ENCODE measurements at places on chromosomes 13 and 19.

GRCh38 chr13:34035178-34035577 lies 217.2 kb downstream of the RFC3 start:
- DNase-seq, result no peak

DNA sequence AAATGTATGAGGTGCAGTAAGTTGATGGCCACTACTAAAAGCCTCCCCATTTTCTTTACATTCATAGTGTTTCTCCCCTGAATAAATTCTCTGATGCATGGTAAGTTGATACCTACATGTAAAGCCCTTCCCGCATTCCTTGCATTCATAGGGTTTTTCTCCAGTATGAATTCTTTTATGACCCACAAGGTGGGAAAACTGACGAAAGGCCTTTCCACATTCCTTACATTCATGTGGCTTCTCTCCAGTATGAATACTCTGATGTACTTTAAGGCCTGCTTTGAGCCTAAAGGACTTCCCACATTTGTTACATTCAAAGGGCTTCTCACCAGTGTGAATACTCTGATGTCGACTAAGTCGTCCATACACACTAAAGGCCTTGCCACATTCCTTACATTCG lies 20.5 kb downstream of the ZNF607 start:
- DNase-seq, result no peak

DNA sequence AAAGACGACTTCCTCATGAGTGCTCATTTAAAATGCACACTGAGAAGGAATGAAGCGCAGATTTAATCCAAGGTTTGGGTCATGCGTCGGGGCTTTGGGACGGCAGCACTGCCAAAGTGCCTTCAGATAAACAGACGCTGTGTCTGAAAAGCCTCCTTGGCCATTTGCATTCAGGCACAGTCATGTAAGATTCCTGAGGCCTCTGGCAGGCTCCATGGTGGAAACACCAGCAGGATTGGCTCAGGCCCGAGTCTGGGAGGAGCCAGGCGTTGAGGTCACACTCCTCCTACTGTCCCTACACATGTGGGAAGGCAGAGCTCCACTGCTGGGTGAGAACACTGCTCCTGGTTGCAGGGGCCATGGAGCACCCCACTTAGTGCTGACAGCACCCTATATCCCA lies 113.3 kb upstream of the KL start:
- DNase-seq, result no peak

GRCh38 chr19:5850743-5851293 lies 431 bp downstream of the FUT3 start:
- no peak for DNase-seq

DNA sequence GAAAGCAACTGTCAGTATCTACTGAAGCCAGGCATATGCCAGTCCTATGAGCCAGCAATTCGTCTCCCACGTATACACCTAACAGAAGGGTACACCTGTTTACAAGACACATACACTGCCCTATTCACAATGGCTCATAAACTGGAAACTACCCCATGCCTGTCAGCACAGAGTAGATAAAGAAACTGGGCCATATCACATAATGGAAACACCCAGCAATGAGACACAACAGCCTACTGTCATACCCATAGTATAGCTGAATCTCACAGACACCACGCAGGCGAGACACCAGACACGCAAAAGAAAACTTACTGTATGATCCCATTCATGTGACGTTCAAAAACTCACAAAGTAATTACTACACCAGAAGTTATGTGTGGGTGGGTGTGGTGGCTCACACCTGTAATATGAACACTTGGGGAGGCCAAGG lies 15.7 kb downstream of the NOSIP start:
- no peak for DNase-seq

DNA sequence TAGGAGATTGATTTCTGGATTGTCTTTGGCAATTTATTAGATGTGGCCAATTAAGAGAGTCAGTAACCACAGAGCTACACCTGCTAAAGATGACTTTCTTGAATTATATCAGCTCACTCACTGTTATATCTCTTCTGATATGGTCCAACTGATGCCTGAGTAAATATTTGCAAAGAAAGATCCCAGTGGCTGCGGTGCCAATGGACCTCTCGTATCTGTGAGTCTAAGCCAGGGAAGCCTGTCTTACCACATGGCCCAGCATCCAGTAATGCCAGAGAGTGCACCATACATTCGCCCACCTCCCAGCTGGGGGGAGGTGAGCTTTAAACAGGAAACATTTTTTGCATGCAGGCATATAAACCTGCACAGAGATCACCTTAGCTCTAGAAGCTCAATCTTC lies 82.7 kb upstream of the SLC15A1 start:
- no peak for DNase-seq

- DNase-seq, result no peak
These were observed 24.5 kb downstream of the CRYL1 start for GRCh38 chr13:20501120-20501519.
